ENCODE measurements at places on chromosomes 7 and 10. TPM values are rescaled to one million over a fixed set of nuclear protein-coding genes. Genes with fewer than 3 reads are reported as not detected.

The ASAH2B gene
- 2.9 TPM for total RNA-seq

The KNDC1 gene
- 34.9 TPM for total RNA-seq

The GDF10 gene
- total RNA-seq = not detected

The HYAL4 gene
- not detected for total RNA-seq

The CPXM2 gene
- 8.0 TPM for total RNA-seq

The ANKRD1 gene
- 0.27 TPM for total RNA-seq

The SPDYE9 gene
- total RNA-seq = not detected

The LARP4B gene
- 77.8 TPM for total RNA-seq

The ADAP1 gene
- total RNA-seq = 3.4 TPM

The MALSU1 gene
- total RNA-seq = 88.7 TPM

The CPA4 gene
- not detected for total RNA-seq

The MORN4 gene
- total RNA-seq = 13.6 TPM

The PRKCQ gene
- 2.7 TPM for total RNA-seq

The TMEM213 gene
- total RNA-seq = not detected

The ST8SIA6 gene
- total RNA-seq = 0.77 TPM

The FZD1 gene
- total RNA-seq = 11.8 TPM

The CLCN1 gene
- total RNA-seq = not detected

The LEP gene
- 0.12 TPM for total RNA-seq

The ANKRD61 gene
- not detected for total RNA-seq

The STN1 gene
- 19.3 TPM for total RNA-seq

The SBDS gene
- total RNA-seq = 123 TPM

The NME8 gene
- not detected for total RNA-seq

The FLNC gene
- total RNA-seq = 17.3 TPM

The CALN1 gene
- 0.11 TPM for total RNA-seq

The PRKG1 gene
- 20.6 TPM for total RNA-seq

The CPN1 gene
- total RNA-seq = not detected

The HSPA12A gene
- 40.5 TPM for total RNA-seq

The ASIC3 gene
- total RNA-seq = 3.8 TPM

The SH3PXD2A gene
- 58.8 TPM for total RNA-seq

The CRYGN gene
- 0.67 TPM for total RNA-seq

The PHYHIPL gene
- 0.56 TPM for total RNA-seq

The CFAP70 gene
- 36.9 TPM for total RNA-seq

The JAKMIP3 gene
- total RNA-seq = 2.0 TPM

The PSMC2 gene
- 78.3 TPM for total RNA-seq

The NRCAM gene
- 1.3 TPM for total RNA-seq

The WNT8B gene
- not detected for total RNA-seq

The SNX10 gene
- 1.1 TPM for total RNA-seq

All from ovary (tissue), 10 donors.